ENCODE measurements at places on chromosomes 5 and 9. TPM values are rescaled to one million over a fixed set of nuclear protein-coding genes. Genes with fewer than 3 reads are reported as not detected.

The PCDHA12 gene
- not detected for total RNA-seq

The SLC6A3 gene
- not detected for total RNA-seq

The GFI1B gene
- total RNA-seq: 0.43 TPM

The PKN3 gene
- 8.5 TPM for total RNA-seq

The CDKN2AIPNL gene
- total RNA-seq: 45.7 TPM

The CTNNA1 gene
- 322 TPM for total RNA-seq

The COL5A1 gene
- total RNA-seq: 18.7 TPM
